Left renal pelvis (tissue), 4 donors: ENCODE measurements at places on chromosomes 2 and 18. TPM values are rescaled to one million over a fixed set of nuclear protein-coding genes. Genes with fewer than 3 reads are reported as not detected.

- DNase-seq = no peak
These were observed 178.0 kb downstream of the DLGAP1 start for GRCh38 chr18:4276953-4277585.

DNA sequence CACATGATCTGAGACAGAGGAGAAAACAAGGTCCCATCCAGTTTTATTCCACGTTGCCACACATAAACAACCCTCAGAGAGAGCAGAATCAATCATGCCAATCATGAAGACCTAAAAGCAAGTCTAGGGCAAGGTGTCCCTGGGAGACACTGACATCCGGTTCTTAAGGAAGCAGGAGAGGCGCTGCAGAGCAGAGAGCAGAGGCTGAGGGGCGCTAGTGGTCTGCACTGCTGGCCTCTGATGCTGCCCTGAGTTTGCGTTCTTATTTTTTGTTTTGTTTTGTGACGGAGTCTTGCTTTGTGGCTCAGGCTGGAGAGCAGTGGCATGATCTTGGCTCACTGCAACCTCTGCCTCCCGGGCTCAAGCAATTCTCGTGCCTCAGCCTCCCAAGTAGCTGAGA lies 83.3 kb downstream of the SMIM21 start:
- no peak for DNase-seq

Gene NOSTRIN
- 34.0 TPM for polyA plus RNA-seq

DNA sequence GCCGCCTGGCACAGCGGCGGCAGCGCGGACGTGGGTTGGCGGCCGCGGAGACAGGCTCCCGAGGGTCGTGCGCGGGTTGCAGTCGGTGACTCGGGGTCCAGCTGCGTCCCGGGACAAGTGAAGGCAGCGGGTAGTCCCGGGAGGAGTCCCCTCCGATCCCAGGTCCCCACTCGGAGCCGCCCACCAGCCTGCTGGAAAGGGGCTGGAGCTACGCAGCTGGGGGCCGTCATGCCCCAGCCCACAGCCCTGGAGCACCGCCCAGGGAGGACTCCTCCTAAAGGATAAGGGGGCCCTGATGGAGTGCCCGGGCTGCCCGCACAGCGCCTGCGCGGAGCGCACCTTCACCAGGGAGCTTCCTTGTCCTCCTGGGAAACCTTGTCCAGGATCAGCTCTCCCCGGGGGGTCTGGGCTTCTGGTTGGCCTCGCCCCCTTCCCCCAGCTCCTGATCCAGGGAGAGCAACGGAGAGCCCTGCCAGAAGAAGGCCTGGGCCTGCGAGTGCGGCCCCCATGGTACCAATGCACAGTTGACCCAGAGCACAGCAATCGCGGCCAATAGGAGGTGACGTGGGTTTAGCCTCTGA lies 25.9 kb upstream of the ALPP start:
- no peak for DNase-seq

DNA sequence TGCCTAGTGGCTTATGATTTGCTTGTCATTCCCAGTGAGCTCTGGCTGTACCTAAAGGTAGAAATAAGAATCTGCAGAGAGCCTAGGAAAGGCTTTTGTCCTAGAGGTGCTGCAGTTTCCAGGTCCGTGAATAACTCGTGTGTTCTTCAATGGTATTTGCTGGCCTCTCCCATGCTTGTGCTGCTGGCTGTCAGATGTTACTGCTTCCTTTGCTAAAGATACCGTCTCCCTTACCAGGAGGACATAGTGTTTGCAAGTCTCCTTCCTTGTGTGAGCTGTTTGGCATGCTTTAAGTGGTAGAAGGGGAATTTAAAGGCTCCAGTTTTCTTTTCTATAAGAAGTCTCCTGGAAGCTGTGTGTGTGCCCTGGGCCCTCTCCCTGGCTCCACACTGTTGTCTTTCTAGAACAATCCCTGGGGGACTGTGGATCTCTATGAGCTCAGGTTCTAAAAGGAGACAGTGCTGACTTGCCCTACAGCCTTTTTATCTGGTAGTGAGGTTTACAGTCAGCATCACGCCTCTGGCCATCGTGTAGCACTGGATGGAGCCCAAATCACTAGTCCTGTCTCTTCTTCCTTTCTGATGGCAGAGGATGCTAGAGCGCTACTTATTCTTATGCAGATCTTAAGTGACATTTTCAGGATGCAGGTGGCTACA lies 65.8 kb downstream of the RNF144A start:
- DNase-seq = no peak

DNA sequence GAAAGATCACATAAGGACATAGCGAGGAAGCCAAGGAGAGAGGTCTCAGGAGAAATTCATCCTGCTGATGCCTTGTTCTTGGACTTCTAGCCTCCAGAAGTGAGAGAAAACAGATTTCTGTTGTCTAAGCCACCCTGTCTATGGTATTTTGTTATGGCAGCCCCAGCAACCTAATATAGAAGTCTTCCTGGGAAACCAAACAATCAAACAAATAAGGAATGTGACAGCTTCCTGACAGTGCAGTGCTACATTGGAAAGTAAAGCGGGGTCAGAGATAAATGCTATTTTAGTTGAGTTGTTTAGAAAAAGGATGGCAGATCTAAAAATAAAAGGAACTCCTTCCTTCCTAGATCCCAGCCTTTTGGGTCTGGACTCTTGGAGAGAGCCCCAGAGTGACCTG lies 443.2 kb upstream of the GYPC start:
- DNase-seq = no peak

DNA sequence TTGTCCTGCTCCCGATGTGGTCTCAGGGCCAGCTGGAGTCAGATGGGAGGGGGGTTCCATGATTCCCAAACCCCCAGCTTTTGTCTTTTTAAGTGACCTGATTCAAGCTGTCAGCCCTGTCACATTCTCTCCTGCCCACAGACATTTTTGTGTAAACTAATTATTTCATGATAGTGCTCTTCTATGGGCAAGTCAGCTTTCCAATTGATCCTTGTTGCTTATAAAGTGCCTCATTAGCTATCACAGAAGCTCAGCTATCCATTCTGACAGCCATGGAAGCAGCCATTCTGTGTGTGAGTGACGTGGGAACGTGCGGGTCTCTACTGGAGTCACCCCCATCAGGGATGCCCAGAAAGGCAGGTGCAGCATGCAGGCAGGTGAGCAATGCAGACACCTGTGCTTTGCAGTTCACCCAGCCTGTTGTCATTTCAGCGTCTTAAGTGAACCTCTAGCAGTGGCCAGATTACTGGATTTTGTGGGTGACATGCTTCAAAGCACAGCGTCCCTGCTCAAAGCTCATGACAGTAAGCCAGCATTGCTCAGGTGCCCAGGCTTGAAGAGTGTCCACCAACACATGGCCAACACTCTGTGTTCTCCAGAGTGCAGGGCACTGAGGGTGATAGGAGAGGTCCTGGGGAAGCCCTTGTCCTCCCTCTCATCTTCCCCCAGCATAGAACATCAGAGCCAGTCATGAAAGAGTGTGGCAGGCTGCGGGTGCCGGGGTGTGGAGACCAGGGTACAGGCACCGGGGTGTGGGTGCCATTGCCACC lies 162.1 kb upstream of the SH3BP4 start:
- DNase-seq = no peak

Gene KRTCAP3
- polyA plus RNA-seq = 5.4 TPM

- DNase-seq = no peak
These were observed 29.9 kb upstream of the PPP1CB start for GRCh38 chr2:28721601-28722191.

DNA sequence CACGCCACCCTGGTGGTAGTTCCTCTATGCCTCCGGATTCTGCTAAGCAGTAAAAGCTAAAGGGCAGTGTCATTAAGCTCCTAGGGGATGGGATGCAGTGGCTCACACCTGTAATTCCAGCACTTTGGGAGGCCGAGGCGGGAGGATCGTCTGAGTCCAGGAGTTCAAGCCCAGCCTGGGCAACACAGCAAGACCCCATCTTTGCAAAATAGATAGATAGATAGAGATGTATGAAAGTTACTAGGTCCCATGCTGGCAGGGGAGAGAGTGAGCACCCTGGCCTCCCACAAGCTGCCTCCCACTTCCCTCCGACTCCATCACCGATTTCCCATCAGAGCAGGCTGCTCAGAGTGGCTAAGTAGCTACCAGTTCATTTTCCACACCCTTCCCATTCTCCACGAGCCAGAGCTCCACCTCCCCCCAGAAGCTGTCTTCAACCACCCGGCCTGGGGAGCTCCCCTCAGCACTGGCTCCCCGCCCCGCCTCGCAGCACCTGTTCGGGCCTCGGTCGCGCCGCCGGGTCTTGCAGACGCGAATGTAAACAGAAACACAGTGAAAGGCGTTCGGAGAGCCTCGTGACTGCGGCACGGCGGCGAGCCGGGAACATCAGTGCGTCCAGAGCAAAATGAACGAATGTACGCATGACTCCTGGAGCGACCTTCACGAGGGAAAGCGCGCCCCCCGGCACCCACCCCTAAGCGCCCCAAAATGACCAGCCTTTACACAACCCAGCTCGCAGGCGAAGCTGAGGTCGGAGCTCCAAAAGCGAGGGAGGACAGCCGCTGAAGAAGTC lies 598 bp upstream of the CEP68 start:
- DNase-seq = no peak

Gene ZDBF2
- polyA plus RNA-seq = 11.8 TPM

GRCh38 chr18:6376433-6377229 lies 38.1 kb downstream of the L3MBTL4 start:
- no peak for DNase-seq

Gene ZNF521
- 45.8 TPM for polyA plus RNA-seq

GRCh38 chr2:20221555-20221973 lies 3.4 kb downstream of the SDC1 start:
- DNase-seq = no peak

Gene PSTPIP2
- 9.8 TPM for polyA plus RNA-seq

GRCh38 chr2:58512878-58513277 lies 271.8 kb upstream of the FANCL start:
- DNase-seq = no peak

- no peak for DNase-seq
These were observed 33.7 kb upstream of the MRPL19 start for GRCh38 chr2:75612862-75613243.

GRCh38 chr2:80151651-80152050 lies 152.9 kb downstream of the LRRTM1 start:
- DNase-seq = no peak

Gene STPG4
- 0.11 TPM for polyA plus RNA-seq

DNA sequence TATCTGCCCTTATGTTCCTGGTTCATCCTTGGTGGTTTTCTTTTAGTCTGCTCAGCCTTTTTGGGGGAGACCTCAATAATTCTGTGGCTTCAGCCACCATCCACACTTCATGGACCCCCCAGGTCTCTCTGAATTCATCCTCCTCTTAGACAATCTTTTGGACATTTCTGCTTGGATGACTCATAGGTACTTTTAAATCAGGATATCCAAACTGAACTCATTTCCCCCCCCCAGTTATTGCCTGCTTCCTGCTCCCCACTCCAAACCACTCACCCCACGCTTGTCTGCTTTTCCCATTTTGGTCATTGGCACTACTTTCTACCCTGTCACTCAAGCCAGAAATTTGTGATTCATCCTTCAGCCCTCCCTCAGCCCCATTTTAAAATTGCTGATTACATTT lies 78.5 kb downstream of the TANC1 start:
- no peak for DNase-seq

DNA sequence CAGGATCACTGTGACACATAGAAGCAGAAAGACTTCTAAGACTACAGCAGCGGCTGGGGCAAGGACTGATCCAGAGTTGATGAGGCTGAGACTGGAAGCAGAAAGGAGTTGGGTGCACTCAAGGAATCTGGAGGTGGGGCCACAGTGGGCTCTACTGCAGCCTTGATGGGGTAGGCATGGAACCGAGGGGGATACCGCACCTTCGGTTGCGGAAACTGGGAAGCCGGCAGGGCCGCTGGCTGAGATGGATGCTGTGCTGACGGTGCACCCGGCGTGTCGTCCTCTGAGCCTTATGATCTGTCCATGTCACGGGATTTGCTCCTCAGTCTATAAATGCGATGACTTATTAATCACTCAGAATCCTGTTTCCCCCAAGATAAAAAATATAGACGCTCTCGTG lies 473.5 kb upstream of the MYT1L start:
- DNase-seq = no peak

Gene TMEFF2
- 5.7 TPM for polyA plus RNA-seq

Gene ERBB4
- 41.9 TPM for polyA plus RNA-seq

GRCh38 chr2:168369031-168369430 lies 87.0 kb upstream of the CERS6 start:
- DNase-seq = no peak

DNA sequence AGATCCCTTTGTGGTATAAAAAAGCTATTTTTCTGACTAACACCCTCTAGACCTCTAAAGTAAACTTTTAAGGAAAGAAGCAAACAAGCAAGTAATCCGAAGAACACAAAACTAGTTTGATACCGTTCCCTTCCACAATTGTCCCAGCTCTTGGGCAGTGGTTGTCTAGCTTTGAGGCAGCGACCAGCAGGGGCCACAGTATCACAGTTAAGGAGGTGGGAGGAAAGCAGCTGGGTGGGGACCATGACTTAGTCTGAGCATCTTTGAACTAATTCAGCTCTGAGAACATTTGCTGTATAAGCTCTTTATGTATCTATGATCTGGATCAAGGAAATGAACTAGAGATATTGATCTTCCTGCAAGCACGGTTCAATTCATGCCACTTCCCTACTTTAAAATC lies 51.0 kb downstream of the SF3B1 start:
- no peak for DNase-seq

DNA sequence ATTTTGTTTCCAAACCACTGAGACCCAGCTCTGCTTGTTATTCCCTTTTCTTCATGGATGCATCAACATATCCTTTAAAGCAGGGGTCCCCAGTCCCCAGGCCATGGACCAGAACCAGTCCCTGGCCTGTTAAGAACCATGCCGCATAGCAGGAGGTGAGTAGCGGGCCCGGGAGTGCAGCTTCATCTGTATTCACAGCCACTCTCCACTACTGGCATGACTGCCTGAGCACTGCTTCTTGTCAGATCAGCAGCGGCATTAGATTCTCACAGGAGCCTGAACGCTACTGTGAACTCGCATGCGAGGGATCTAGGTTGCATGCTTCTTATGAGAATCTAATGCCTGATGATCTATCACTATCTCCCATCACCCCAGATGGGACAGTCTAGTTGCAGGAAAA lies 1.6 kb upstream of the POLI start:
- no peak for DNase-seq

- no peak for DNase-seq
These were observed 158.0 kb downstream of the SMAD7 start for GRCh38 chr18:48792611-48793380.

DNA sequence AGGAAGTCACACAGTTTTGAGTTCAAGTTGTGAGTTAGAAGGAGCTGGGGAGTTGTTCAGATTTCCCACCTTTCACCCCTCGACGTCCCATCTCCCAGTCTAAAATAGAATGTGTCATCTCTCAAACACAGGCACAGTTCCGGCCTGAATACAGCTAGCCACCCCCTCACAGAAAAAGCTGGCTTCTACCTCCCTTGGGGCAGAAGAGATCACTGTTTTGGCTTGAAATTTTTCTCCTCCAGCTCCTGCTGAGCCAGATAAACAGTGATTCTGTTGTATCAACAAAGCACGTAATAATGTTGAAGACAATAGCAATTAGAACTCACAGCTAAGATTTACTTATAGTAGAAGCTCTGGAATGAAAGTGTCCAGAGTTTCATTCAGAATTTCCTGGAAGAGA lies 74.7 kb downstream of the KIAA2012 start:
- DNase-seq = no peak

Gene ANXA4
- 301 TPM for polyA plus RNA-seq

Gene PID1
- 9.2 TPM for polyA plus RNA-seq

Gene CHN1
- 29.8 TPM for polyA plus RNA-seq
